ENCODE measurements at places on chromosomes 11 and 22. TPM values are rescaled to one million over a fixed set of nuclear protein-coding genes. Genes with fewer than 3 reads are reported as not detected.

Gene RAPSN
- 2.2 TPM for total RNA-seq

Gene NAALAD2
- total RNA-seq: 0.60 TPM

Gene GP1BB
- total RNA-seq: not detected

Gene SHISAL1
- total RNA-seq: 1.3 TPM

Gene MPPED1
- not detected for total RNA-seq
